Gastrocnemius medialis (tissue), 4 donors: ENCODE measurements at places on chromosomes 7 and 10. TPM values are rescaled to one million over a fixed set of nuclear protein-coding genes. Genes with fewer than 3 reads are reported as not detected.

The PRKCQ gene
- total RNA-seq: 25.8 TPM

DNA sequence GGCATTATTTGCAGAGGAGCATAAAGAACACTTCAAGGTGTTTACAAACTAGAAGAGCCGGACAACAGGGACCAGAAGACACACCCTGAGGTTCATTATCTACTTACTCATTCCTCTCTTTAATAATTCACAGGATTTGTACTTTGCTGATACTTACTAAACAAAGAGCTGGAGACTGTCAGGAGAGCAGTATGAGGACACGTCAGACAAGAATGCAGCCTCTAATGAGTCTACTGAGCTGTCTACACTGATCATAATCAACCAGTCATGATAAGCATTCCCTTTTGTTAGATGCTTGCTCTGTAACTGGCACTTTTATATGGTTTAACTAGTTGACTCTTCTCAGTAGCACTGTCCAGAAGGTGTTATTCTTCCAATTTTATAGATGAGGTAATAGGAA is 243.3 kb upstream of the CDC14C start:
- H3K4me1 ChIP-seq: no peaks in the 10 kb centered on the region
- no peak overlapping the region for H3K27ac ChIP-seq
- H3K27me3 ChIP-seq: no peaks in the 10 kb centered on the region
- DNase-seq: no peak
- H3K4me3 ChIP-seq: no peak overlapping the region

DNA sequence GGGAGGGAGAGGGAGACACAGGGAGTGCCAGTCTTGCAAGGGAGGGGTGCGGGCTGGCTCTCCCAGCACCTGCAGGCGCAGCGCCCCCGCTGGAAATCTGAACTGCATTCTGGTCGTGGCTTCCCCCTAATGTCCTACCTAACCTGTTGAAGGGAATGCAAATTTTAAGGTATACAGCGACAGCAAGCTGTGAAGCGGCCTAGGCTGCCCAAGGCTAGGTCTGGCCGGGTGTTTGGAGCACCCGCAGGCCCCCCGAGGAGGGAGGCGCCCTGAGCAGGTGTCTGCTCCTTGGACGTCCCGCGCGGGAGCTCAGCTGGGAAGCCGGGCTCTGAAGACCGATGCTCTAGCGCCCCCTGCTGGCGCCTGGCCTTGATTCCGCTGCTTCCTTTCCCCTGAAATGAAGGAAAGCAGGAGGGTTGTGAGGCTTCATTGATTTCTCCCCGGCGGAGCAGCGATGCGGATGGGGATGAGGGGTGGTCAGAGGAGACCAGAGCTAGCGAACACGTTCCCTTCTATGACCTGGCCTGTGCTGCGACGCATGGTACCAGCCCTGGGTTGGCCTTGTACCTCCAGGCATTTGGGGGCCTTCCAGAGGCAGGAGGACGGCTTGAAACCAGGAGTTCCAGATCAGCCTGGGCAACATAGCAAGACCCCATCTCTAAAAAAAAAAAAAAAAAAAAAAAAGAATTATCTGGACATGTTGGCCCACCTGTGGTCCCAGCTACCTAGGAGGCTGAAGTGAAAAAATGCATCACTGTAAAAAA is 601.3 kb downstream of the GALNT17 start:
- peak; percentile 50 for DNase-seq
- H3K27ac ChIP-seq: no peak overlapping the region
- no peaks in the 10 kb centered on the region for H3K27me3 ChIP-seq
- no peaks in the 10 kb centered on the region for H3K4me1 ChIP-seq

- H3K36me3 ChIP-seq: no peaks in the 10 kb centered on the region
- H3K4me1 ChIP-seq: peaks cover 14% of the 10 kb centered on the region
- H3K27me3 ChIP-seq: no peaks in the 10 kb centered on the region
Observed at GRCh38 chr7:151759591-151760042, 117.3 kb downstream of the PRKAG2 start.

DNA sequence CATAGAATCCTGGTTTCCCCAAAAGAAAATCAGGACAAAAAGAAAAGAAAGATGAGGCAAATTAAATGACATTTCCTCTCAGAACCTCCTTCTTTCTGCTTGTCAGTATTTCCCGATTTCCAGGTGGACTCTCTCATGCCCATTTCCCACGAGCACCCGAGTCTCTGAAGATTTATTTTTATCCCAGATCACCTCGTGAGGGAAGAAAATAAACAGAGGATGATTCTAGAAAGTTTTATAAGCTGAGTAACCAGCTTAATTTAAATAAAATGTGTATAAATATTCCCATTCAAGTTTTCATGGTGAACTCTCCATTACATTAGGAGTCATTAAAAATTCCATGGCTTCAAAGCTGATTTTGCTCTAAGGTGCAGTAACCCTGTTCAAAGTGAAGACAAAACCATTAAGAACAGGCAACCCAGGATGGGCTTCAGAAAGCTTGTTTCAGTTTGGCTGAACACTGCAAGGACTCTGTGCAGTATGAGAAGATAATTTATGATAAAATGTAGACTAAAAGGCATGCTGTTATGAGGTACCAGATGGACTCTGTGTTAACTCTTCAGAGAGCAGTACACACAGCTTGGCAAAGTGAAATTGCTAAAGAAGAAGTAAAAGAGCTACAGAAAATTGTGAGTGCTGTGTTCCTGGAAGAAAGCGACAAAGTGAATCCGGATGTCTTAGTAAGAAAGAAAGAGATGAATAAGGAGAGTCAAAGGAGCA is 521.3 kb upstream of the LRRN3 start:
- H3K4me3 ChIP-seq: no peak overlapping the region
- no peak overlapping the region for H3K27ac ChIP-seq
- H3K27me3 ChIP-seq: no peaks in the 10 kb centered on the region
- no peaks in the 10 kb centered on the region for H3K36me3 ChIP-seq
- no peaks in the 10 kb centered on the region for H3K4me1 ChIP-seq

DNA sequence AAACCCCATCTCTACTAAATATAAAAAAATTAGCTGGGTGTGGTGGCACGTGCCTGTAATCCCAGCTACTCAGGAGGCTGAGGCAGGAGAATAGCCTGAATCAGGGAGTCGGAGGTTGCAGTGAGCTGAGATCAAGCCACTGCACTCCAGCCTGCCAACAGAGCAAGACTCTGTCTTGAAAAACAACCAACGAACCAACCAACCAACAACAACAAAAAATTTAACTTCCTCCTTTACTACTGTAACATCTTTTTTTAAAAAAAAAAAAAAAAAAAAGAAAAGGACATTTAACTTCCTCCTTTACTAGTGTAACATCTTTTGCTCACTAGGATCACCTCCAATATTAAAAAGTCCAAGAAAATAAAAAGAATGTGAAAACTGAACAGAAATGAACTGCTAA is 92.3 kb upstream of the TMEM168 start:
- DNase-seq: no peak
- H3K27ac ChIP-seq: no peak overlapping the region
- H3K36me3 ChIP-seq: no peaks in the 10 kb centered on the region
- H3K27me3 ChIP-seq: no peaks in the 10 kb centered on the region
- H3K4me1 ChIP-seq: peaks cover 5% of the 10 kb centered on the region
- no peak overlapping the region for H3K4me3 ChIP-seq
